Stimulated activated CD4-positive, alpha-beta T cell treated with anti-CD3 and anti-CD28 coated beads, Interleukin-4, amount 100 ng/mL, for 48 hours (primary cell): ENCODE measurements at places on chromosomes 7 and 10.

- no peak for DNase-seq
These were observed 116.1 kb downstream of the KLF6 start for GRCh38 chr10:3668966-3669330.

GRCh38 chr7:105325216-105325904 lies 63.4 kb downstream of the SRPK2 start:
- DNase-seq = no peak

- DNase-seq = no peak
These were observed 164.3 kb downstream of the CELF2 start for GRCh38 chr10:11181978-11182377.

GRCh38 chr10:17883621-17884020 lies 68.1 kb upstream of the SLC39A12 start:
- no peak for DNase-seq

GRCh38 chr10:21174715-21175495 lies 277.8 kb upstream of the NEBL start:
- DNase-seq = no peak

- DNase-seq = no peak
These were observed 4.1 kb downstream of the FXYD4 start for GRCh38 chr10:43375401-43376020.

DNA sequence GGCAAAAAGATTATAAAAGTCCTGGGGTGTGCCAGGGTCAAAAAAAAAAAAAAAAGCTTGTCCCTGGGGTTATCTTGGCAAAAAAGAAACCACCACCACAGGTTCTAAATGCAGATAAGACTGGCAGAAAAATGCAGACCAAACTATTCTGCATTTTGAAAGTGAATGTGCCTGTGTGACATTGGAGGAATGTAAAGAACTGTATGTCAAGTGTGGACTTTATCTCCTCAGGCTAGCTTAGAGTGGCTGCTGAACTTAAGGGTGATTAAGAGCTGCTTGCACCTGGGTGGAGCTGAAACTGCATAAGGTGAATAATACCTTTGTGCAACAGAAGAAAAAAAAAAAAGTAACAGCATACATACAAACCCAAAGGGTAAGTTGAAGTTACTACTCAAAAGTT lies 1.3 kb upstream of the NAPEPLD start:
- no peak for DNase-seq
